ENCODE measurements at places on chromosomes 4 and X.

DNA sequence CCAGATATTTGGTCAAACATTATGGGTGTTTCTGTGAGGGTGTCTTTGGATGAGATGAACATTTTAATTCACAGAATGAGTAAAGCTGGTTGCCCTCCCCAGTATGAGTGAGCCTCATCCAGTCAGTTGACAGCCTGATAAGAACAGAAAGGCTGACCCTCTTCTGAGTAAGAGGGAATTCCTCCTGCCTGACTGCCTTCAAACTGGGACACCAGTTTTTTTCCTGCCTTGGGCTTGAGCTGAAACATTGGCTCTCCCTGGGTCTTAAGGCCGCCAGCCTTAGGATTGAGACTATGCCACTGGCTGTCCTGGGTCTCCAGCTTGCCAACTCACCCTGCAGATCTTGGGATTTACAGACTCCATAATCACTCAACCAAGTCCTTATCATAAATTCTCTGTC, 14.5 kb upstream of the MAML3 start:
- peak; percentile 25 for DNase-seq

DNA sequence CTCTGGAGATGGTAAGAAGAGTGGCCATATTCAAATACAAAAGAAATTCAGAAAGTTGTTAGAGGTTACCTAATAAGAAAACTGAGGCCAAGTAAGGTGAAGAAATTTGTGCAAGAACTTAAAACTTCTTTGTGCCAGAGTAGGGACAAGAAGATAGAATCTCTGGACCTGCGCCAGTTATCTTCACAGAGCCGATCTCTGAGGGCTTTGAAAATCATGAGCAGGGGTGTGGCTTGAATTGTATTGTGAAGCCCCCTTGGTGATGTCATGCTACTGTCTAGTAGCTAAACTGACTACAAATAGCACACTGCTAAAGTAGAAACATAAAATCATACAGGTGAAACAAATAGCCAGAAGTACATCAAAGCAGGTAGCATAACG, 184.6 kb downstream of the UGT8 start:
- DNase-seq: no peak

DNA sequence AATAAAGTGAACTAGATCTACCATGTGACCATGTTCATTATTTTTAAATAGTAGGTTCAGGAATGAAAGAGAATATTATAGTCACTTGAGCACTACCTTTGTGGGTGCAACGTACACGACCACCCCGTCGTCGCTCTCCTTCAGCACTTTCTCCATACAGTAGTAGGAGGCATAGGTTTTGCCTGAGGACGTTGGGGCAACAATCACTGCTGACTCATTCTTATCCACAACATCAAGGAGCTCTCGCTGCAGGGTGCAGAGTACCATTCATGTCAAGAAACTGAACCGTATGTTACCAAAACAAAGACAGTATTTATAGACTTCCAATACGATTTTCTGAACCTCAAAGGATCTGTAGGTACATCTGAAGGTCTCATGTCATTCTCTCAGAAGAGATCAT, 44.7 kb downstream of the DDX60 start:
- DNase-seq: no peak

GRCh38 chr4:84917869-84918600, 48.5 kb downstream of the WDFY3 start:
- peak; percentile 28 for DNase-seq

DNA sequence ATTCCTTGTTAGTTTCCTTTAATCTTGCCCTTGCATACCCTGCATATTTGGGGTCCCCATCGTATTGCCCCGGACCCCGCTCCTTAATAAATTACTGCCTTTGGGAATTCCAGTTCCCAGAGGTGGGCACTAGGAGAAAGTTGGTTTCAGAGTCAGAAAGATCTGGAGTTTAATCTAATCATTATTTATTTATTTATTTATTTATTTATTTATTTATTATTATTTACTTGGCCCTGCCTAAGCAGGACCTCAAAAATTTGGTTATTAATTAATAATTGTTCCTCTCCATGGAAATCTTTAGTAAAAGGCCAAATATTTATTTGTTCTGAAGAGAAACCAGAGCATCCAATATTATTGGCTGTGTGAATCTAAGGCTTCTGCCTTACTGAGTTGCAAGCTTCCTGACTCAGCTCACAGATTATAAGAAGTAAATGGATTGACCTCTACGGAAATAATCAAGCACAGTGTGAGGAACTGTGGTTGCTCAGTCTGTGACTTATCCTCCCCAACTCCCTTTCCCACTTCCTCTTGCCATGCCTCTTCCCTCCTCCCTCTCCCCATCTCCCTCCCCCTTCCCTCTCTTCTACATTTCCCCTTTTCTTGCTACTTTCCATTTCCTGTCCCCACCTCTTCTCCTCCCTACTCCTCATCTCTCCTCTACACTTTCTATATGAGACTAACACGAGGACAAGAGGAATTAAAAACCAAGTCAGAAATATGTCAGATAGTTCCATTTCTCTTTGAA, 61.5 kb upstream of the AP1S2 start:
- no peak for DNase-seq

- no peak for DNase-seq
Measured at GRCh38 chrX:37754516-37754915, 25.3 kb upstream of the CYBB start.

DNA sequence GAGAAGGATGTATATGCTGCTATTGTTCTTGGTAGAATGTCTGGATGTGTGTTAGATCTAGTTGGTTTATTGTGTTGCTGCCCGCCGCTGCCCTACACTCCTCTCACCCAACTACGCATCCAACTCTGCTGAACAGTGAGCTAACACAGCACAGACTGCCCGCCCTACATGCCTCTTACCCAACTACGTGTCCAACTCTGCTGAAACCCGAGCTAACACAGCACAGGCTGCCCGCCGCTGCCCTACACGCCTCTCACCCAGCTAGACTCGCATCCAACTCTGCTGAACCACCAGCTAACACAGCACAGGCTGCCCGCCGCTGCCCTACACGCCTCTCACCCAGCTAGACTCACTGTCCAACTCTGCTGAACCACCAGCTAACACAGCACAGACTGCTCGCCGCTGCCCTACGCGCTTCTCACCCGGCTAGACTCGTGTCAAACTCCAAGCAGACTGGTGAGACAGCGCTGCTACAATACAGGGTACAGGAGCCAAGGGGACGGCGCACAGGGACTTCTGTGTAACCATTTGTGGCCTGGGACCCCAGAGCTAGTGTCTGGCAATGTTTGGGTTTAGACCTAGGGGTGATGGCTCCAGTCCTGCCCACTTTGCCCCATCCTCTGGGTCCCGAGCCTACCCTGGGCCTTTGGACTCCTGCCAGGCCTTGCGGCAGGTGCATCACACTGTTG, 11.6 kb upstream of the CTBP1 start:
- DNase-seq: no peak

DNA sequence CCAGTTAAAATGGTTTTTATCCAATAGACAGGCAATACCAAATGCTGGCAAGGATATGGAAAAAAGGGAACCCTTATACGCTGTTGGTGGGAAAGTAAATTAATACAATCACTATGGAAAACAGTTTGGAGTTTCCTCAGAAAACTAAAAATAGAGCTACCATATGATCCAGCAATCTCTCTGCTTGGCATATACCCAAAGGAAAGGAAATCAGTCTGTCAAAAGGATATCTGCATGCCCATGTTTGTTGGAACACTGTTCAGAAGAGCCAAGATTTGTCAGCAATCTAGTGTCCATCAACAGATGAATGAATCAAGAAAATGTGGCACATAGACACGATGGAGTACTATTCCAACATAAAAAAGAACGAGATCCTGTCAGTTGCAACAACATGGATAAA, 91.0 kb upstream of the SH3RF1 start:
- no peak for DNase-seq

DNA sequence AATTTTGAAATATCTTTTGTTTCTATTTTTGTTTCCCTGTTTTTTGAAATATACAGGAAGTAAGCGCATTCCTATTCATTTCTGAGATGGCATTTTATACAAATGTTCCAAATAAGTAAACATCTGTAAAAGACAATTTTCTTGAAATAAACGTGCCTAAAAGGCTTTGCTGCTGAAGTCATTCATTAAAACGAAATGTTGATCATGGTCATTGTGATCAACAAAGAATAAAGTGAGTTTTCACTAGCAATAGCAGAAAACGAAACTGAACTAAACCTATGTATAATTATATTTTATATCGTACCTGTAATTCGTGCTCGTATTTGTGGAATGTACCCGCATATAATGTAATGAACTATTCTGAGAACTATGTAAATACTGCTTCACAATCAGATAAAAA, 221.2 kb downstream of the MGST2 start:
- DNase-seq: no peak

DNA sequence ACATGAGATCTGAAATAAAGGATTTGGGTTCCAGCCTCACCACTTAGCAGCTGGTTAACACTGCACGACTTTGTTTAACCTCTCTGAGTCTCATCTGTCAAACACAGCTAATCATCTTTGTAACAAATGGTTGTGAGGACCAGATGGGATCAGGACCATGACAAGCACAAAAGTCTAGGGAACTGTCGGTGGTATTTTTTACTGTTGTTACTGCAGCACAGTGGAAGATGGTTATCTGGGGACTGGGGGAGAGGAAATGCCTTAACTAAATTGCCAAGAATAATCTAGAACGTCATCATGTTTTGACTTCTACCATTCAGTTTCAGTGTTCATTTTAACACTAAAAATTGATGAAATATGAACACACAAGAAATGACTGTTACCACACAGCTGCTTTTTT, 99.5 kb downstream of the ADGRA3 start:
- DNase-seq: peak; percentile 58

- no peak for DNase-seq
Measured at GRCh38 chr4:98682719-98683118, 24.3 kb upstream of the TSPAN5 start.

GRCh38 chr4:81811562-81812293, 340.0 kb upstream of the RASGEF1B start:
- no peak for DNase-seq

- DNase-seq: peak; percentile 83
Measured at GRCh38 chrX:37424000-37424429, 74.9 kb downstream of the PRRG1 start.

DNA sequence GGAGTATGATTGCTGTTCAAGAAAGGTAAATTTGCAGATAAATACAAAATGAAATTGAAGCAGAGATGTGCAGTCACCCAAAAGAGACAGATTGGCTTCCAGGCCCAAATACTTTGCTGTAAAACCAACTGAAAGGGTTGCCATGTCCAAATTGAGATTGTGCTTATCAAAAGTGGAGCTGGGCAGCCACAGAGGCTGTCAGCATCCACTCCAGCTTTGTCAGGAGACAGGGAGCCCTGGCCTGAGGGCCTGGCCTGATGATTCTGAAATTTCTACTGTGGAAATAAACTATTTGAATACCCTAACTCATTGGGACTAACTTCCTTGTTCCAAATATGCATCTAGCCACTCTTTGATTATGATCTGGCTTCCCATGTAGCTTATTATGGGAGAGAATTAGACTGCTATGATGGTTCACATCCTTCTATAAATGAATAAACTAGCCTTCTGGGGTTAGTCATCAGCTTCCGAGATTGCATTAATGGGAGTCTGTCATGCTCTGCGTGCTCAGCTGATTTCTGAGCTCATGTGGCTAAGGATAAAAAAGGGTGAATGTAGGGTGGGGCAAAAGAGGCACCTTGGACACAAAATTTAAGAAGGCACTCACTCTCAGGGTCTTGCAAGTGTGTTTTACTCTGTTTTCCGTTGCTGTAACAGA, 48.2 kb downstream of the SLC34A2 start:
- no peak for DNase-seq

DNA sequence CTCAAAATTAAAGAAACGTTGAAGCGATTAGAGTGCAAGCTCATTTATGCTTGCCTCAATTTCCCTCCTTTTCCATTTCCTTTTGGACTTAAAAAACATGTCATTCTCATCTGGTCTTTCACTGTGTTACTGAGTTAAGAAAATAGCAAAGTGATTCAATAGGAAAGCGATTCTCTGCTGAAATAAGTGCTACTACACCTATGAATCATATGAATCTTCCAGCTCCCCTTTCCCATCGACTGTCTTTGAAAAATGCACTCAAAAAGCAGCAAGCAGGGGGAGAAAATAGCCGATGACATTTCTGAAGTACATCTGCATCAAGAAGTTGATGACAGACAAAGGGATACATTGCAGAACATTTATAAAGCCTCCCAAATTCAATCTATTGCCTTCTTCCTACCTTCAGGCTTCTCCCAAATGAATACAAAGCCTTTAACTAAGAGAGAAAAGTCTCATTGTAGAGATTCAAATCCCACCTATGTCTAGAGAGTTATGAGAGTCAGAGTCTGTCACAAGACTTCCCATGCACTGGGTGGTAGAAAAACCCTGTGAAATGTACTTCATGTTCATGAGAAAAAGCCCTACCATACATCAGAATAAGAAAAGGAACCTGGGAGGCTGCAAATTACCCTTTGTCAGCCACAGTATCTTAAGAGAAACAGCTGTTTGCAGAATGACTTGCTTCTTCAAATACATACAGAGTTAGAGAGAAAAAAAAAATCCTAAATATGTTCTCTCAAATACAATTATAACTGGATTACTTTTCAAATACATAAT, 78.9 kb downstream of the MBNL3 start:
- no peak for DNase-seq

DNA sequence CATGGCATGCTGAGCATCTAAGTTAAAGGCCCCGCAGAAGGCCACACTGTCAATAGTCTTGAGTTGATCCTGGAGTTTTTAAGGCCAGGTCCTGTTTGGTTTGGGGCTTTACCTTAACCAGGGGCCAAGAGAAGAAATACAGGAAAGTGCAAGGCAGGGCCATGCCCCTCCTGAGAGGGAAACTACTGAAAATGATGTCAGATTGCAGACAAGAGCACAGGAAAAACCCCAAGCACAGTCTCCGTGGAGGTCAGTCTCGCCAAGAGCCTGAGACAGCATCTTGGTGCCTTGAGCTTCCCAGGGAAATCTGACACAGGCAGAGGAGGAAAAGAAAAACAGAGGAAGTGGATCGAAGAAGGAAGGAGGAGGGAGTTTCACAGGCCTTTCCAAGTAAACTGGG, 32.2 kb upstream of the GATB start:
- no peak for DNase-seq

DNA sequence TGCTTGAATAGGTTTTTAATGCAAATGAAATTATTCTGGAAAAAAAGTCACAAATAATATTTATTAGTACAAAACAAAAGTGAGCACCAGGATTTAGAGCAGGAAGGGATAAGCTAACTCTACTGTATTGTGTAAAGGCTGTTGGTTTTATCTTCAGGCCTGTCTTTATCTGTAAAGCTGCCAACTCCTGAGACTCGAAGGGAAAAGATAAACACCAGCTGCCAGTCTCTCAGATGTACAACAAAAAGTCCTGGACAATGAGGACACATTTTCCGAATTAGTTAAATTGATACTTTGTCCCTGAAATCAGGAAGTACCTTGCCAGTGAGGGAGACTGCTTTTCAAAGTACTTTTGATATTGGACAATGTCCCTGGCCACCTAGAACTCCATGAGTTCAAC, 8.8 kb downstream of the DDX60 start:
- no peak for DNase-seq

DNA sequence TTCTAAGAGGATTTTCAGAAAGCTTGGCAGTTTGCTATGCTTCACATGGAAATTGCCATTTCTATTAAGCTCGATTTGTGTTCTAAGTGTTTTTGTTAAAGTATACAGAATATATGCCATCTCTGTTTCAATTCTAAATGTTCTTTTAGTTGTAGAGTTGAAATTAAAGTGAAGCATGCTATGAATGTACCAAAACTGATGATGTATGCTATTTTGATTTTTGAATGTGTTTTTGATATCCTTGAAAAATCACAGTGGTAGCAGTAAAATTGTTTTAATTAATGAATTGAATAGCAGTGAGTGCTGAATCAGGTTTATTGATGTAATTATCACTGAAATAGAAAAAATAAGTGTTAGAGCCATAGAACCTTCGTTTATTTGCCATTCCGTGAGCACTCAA, 110.9 kb downstream of the TENM3 start:
- no peak for DNase-seq

Data from fibroblast of skin of back (primary cell).